ENCODE measurements at places on chromosomes 13 and 19. TPM values are rescaled to one million over a fixed set of nuclear protein-coding genes. Genes with fewer than 3 reads are reported as not detected.

Gene DMRTC2
- total RNA-seq = not detected

- no peaks in the 10 kb centered on the region for H3K27me3 ChIP-seq
- no peak for DNase-seq
- no peaks in the 10 kb centered on the region for H3K4me1 ChIP-seq
- H3K4me3 ChIP-seq = no peak overlapping the region
Observed at GRCh38 chr13:79776531-79777295, 295.8 kb downstream of the NDFIP2 start.

- no peak overlapping the region for H3K4me3 ChIP-seq
- H3K27me3 ChIP-seq = no peaks in the 10 kb centered on the region
- no peaks in the 10 kb centered on the region for H3K4me1 ChIP-seq
Observed at GRCh38 chr19:17058236-17058635, 17.0 kb downstream of the HAUS8 start.

Gene SIGLEC11
- 0.66 TPM for total RNA-seq

GRCh38 chr13:20969182-20969581, 66.6 kb upstream of the XPO4 start:
- H3K27me3 ChIP-seq = no peaks in the 10 kb centered on the region
- H3K27ac ChIP-seq = no peak overlapping the region
- no peak for DNase-seq
- H3K4me3 ChIP-seq = no peak overlapping the region
- H3K4me1 ChIP-seq = no peaks in the 10 kb centered on the region

DNA sequence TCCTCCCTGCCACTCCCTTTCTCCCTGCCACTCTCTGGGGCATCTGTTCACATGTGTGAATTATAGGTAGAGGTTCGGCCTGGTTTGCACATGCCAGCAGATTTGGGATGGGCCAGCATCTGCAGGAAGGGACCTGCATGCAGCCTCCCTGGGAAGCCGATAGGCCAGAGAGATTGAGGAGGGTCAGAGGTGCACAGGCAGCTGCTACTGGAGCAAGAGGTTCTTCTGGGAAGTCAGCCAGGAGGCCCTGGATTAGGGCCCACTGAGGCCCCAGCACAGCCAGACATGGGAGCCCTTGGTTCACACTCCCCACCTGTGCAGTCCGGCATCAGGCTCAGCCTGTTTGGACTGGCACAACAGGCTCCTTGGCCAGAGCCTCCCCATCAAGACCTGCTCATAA, 12.1 kb downstream of the TUBA3C start:
- DNase-seq = no peak
- H3K27ac ChIP-seq = no peak overlapping the region
- no peak overlapping the region for H3K4me3 ChIP-seq
- H3K4me1 ChIP-seq = no peaks in the 10 kb centered on the region

Gene IGFL1
- total RNA-seq = not detected

GRCh38 chr13:66506979-66507378, 723.2 kb downstream of the PCDH9 start:
- DNase-seq = no peak
- H3K4me1 ChIP-seq = no peaks in the 10 kb centered on the region
- H3K27me3 ChIP-seq = no peaks in the 10 kb centered on the region
- no peak overlapping the region for H3K27ac ChIP-seq

DNA sequence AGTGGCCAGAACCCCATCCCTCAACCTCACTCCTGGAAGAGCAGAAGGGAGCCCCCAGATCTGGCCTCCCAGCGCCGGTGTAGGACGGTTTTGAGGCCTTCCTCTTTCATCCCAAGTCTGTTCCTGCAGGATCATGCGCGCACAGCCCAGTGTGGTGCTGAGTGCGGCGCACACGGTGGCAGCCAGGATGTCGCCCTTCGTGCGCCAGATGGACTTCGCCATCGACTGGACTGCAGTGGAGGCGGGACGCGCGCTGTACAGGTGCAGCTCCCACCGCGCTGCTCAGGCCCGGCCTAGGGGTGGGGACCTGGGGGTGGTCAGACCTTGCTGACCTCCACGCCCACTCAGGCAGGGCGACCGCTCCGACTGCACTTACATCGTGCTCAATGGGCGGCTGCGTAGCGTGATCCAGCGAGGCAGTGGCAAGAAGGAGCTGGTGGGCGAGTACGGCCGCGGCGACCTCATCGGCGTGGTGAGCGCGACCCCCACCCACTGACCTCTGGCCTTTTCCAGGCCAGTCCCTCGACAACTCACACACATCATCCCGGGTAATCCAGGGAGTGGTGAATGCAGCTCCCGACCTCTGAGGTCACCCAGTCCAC, 14.8 kb downstream of the PNPLA6 start:
- H3K27ac ChIP-seq = no peak overlapping the region
- no peaks in the 10 kb centered on the region for H3K36me3 ChIP-seq
- H3K27me3 ChIP-seq = no peaks in the 10 kb centered on the region
- H3K4me3 ChIP-seq = no peak overlapping the region
- no peak for DNase-seq

Gene HS6ST3
- total RNA-seq = 1.3 TPM

- H3K4me3 ChIP-seq = no peak overlapping the region
- H3K36me3 ChIP-seq = no peaks in the 10 kb centered on the region
- H3K27me3 ChIP-seq = no peaks in the 10 kb centered on the region
- no peak overlapping the region for H3K27ac ChIP-seq
- no peak for DNase-seq
Observed at GRCh38 chr13:112808377-112809140, 118.7 kb downstream of the ATP11A start.

DNA sequence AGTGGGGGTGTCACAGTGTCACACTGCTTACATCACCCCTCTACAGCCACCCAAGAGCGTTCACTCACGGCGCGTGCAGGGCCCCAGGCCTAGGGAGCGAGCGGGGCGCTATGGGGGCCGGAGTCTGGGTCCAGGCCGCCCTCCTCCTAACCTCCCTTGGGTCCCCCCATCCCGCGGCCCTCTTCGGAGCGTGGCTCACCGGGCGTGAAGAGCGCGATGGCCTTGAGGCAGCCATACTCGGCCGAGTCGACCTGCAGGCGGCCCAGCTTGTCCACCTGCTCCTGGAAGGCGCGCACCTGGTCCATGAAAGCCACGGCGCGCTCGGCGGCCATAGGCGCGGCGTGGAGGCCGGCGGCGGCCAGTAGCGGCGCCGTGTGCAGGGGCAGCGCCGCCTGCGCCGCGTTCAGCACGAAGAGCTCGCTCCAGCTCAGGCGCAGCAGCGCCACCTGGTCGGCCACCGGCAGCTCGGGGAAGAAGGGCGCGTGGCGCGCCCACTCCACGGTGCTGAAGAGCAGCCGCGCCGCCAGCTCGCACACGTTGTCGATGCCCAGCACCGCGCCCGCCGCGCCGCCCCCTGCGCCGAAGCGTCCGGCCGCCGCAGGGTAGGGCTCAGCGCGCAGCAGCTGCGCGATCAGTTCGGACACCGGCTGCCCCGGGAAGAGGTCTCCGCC, 9.4 kb downstream of the OCEL1 start:
- H3K27ac ChIP-seq = peak overlapping the region; percentile 83
- no peaks in the 10 kb centered on the region for H3K36me3 ChIP-seq
- H3K4me1 ChIP-seq = peaks cover 7% of the 10 kb centered on the region
- peak overlapping the region; percentile 86 for H3K4me3 ChIP-seq

Gene XAB2
- total RNA-seq = 41.3 TPM

Data from breast epithelium (tissue), 4 donors.